Sigmoid colon (tissue), 7 donors: ENCODE measurements at places on chromosomes 1 and 21. TPM values are rescaled to one million over a fixed set of nuclear protein-coding genes. Genes with fewer than 3 reads are reported as not detected.
A peak's percentile ranks its signal among the peaks of the same experiment; 100 is the strongest.

MIS18A gene
- 2.4 TPM for total RNA-seq

GPBP1L1 gene
- total RNA-seq: 124 TPM

SLC9C2 gene
- total RNA-seq: not detected

SMAP2 gene
- 20.5 TPM for total RNA-seq

DNA sequence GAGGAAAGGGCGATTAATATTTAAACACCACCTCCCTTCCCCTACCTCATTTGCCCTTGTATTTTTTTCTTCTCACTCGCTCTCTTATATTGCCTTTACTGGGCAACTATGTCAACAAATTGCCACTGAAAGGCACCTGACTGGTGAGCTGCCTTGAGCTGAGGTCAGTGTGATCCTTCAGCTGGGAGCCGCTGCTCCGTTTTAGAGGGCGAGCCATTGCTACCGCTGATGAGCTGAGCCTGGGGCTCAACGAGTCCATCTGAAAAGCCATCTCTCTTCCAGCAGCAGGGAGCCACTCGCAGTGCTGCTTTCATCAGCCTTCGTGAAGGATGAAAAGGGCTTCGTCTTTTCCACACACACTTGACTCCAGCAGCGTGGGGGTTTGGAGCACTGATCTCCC lies 108.0 kb upstream of the KIF26B start:
- DNase-seq: no peak

GRCh38 chr1:33810571-33810970 lies 53.3 kb upstream of the HMGB4 start:
- no peak for DNase-seq

DNA sequence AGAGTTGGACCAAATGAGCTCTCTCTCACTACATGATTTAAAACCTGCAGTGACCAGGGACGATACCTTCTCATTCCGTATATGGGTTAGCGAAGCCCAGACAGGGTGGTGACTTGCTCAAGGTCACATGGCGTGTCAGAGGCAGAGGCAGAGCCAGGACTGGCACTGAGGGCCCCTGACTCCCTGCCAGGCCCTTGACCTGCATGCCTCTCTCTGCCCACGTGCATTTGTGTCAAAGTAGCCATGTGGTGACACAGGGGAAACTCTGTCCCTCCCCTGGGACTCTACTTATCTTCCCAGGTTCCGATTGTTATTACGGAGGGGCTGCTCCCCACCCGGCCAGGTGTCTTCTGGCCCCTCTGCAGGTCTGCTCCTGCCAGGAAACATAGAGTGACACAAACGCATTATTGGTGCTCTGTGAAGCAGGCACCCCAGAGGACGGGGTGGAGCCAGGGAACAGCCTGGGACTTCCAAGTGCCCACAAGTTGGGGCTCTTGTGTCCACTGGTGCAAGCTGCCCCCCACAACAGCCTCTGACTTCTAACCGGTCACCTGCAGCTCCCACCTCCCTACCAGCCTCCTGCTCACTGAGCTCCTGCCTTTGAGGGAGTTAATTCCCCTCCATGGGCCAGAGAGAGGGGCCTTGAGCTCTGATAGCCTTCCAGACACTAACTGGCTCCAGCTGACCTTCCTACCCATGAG lies 7.3 kb upstream of the TINAGL1 start:
- DNase-seq: no peak

GRCh38 chr1:116836099-116836498 lies 73.6 kb upstream of the PTGFRN start:
- DNase-seq: no peak

DNA sequence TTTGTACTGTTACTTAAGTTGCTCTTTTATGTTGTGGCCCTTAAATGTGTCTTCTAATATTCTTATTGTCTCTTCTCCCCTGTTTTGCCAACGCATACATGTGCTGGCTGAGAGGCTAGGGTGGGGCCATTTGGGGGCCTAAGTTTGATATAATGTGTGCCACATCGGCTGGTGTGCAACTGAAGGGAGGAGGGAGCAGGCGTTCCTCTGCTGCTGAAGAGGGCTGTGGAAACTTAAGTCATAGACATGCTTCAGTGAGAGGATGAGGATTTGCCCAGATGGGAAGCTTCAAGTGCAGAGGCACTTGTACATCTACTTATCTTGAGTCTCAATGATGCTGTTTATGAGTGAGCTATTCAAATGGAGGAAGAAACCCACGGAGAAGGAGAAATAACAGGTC lies 630.6 kb downstream of the LMO4 start:
- no peak for DNase-seq

DNA sequence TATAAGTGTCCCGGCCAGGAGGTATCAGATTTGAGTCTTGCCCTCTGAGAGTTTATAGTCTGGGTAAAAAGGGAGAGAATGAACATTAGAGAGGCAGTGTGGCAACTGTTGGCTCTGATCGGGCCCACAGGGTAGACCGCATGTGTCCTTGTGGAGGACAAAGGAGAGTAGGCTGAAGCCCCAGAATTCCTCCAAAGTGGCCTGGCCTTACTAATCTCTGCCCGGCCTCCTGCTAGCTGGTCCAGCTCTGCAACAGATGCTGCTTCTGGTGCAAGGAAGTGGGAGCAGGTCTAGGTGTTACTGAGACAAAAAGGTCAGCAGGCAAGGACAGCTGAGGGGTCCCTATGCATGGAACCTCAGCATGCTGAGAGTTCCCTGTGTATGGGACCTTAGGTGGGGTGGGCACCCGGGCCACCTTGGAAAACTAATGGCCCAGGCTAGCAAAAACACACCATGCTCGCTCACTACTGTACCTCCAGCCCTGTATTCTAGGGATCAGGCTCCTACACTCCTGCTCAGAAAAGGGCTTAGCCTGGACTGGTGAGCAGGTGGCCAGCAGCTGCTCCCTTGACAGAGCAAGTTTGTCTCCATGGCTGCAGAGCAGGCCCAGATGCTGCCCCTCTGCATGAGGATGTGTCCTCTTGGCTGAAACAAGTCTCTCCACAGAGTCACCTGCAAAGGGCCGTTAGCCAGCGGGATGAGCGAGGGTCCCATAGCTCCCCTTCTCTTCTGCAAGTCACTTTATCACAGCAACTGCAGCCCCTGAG lies 30.3 kb upstream of the RGS16 start:
- DNase-seq: peak; percentile 64

- DNase-seq: no peak
Observed at GRCh38 chr1:215005656-215006345, 76.7 kb upstream of the KCNK2 start.

DNA sequence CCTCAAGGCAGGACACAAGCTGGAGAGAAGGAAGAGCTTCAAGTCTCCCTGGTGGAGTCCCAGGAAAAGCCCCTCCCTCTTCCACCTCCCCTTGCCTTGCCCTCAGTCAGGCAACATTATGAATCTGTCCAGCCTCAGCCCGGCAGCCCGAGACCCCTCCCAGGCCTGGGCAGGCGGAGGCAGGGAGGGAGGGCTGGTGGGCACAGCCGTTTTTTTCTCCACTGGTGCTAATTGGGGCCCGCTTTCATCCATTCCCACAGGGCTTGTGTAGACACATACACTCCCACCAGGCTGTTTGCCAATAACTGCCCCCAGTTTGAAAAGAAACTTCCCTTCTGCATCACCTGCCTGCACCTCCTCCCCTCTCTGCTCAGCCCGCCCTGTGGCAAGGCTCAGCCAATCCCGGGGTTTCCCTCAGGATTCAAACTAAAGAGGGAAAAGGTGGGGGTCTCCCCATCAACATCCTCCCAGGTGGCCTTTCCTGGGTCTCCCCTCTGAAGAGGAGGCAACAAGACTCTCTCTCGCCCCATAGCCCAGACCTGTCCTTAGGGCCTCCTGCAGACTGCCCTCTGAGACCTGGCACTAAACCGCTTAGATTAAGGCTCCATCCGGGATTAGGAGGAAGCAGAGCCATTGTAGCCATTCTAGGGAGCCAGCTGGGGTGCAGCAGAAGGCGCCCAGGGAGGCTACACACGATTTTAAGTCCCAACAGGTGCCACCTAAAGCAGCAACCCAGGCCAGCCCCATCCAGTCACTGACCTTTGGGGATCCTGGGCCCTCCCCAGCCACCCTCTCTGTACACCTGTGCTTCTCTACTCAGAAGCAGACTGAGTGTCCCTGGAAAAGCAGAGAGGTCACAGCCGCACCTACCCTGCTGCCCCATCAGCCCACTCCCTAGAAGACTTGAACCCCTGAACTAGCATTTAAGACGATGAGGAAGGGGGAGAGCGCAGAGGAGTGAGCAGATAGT lies 3.5 kb downstream of the IGSF9 start:
- DNase-seq: peak; percentile 33

DNA sequence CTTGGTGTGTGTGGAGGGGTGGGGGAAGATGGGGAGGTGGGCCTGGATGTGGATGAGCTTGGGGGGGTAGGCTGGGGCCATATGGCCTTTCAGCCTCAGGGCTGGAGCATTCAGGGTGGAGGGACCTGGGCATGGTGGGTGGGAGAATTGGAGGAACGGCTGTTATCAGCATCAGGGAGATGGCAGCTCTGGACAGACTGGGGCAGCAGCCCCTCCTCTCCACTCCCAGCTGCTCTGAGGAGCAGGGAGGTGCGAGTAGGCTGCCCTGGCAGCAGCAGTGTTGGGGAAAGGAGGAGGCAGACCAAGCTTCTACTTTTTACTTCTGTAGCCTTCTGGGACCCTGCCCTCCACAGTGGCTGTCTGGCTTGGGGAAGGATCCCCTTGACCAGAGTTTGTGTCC lies 10.2 kb downstream of the PPFIA4 start:
- DNase-seq: no peak

GRCh38 chr1:94280541-94280940 lies 43.2 kb upstream of the ARHGAP29 start:
- no peak for DNase-seq

DNA sequence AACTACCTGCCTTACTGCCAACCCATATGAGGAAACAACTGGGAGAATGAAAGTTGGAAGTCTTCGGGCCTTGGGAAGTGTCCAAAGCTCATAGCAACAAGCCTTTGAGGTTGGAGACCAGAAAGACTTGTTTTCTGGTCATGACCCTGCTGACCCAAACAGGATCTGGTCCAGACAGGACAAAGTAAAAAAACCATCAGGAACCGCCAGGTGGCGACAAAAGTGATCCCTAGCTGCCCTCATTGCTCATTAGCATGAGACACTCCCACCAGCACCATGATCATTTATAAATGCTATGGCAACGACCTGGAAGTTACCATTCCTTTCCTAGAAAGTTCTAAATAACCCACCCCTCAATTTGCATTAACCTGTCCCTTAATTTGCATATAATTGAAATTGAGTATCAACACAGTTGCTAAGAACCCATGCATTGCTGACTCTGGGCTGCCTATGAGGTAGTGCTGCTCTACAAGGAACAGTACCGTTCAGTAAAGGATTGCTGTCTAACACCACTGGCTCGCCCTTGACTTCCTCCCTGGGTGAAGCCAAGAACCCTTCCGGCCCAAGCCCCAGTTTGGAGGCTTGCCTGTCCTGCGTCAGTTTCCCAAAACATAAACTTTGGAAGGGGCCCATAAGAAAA lies 89.0 kb downstream of the URB2 start:
- no peak for DNase-seq

DNA sequence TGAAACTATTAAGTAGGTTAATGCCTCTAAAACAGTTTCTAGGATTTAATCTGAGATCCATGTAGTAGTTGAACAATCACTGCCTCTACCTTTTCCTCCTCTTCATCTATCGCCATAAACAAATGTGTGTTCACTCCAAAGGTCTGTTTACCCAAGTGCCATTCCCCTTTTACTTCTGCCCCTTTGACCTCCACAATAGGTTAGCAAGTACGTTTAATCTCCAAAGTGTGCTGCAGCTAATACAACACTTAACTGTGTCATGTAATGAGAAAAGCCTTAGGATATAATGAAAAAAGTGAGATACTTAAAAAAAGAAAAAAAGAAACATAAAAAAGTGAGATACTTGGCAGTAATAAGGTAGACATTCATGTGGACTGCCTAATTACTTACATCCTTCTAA lies 28.2 kb downstream of the GPBP1L1 start:
- no peak for DNase-seq

DNA sequence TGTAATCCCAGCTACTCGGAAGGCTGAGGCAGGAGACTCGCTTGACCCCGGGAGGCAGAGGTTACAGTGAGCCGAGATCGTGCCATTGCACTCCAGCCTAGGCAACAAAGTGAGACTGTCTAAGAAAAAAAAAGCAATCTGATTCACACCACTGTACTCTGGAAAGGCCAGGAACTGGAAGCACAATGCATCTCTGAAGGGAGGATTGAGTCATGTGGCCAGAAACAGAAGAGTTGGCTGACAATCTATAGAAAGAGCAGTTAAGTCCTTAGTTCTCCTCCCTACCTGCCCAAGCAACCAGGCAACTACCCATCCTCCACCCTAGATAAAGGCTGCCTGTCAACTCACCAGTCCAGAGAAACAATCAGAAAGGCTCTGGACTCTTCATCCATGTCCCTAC lies 45.9 kb downstream of the PIK3R3 start:
- no peak for DNase-seq

- no peak for DNase-seq
Observed at GRCh38 chr1:32337855-32338636, 2.0 kb upstream of the MARCKSL1 start.
